ENCODE measurements at places on chromosomes 13 and 19.

GRCh38 chr13:64410276-64411053, 2819.7 kb downstream of the PCDH9 start:
- DNase-seq: no peak

- DNase-seq: no peak
Measured at GRCh38 chr13:67075239-67075638, 154.9 kb downstream of the PCDH9 start.

- DNase-seq: no peak
Measured at GRCh38 chr13:24348797-24349515, 39.6 kb downstream of the C1QTNF9 start.

GRCh38 chr13:88051746-88052482, 380.7 kb downstream of the SLITRK5 start:
- DNase-seq: no peak

GRCh38 chr19:32743447-32743846, 23.9 kb downstream of the TDRD12 start:
- DNase-seq: no peak

DNA sequence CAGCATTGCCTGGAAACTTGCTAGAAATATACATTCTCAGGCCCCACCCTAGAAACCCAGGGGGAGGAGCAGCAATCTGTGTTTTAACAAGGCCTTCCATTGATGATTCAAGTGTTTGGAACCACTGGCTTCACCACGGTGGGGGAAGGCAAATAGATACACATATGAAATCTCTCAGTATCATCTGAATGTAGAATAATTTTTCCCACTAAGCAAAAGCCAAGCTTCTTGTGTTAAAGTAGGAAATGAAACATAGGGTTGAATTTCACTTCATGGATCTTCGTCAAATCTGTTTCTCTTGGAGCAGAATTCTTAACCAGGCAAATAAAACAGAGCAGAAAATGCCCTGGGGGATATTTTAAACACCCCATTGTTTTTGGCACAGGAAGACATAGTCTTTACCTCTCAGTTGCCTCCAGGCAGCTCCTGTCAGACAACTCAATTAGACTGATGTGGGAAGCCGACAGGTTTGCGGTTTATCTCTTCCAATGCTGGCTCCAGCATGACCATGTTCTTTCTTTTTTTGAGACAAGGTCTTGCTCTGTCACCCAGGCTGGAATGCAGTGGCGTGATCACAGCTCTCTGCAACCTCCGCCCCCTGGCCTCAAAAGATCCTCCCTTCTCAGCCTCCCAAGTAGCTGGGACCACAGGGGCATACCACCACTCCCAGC, 213.0 kb downstream of the FOXO1 start:
- DNase-seq: no peak

DNA sequence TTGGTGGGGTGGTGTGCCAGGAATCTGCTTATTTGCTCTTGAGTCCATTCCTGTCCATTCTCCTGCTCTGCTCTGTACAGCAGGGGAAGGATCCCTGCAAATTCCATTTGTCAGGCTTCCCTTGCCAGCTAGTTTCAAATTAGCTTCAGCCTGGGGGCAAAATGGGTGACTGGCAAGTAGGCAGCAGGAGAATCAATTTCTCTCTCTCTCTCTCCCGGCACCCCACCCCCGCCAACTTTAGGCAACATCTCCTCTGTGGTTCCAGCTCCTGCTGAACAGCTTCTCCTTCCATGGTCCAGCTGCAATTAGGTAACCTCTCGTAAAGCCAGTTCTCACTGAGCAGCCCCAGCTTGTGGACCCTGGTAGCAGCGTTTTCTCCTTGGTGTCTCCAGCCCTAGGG, 6.7 kb upstream of the MYCBP2 start:
- DNase-seq: no peak

GRCh38 chr19:42165146-42165545, 32.9 kb upstream of the POU2F2 start:
- DNase-seq: no peak

GRCh38 chr13:114142640-114143490, 10.4 kb upstream of the RASA3 start:
- DNase-seq: no peak

DNA sequence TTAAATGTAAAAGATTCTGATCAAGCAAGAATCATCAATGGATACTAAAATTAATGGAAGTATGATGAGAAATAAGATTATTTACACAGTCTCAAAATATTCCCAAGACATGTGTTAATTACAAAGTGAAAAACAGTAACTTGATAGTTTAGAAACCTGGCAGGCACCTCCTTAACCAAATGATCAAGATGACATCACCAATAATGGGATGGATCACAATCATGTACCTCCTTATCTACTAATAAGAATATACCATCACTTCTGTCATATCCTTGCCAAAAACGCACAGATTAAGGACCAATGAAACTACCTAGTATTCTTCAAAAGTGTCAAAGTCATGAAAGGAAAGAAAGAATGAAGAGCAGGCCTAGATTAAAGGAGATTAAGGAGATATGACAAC, 30.0 kb downstream of the TSC22D1 start:
- no peak for DNase-seq

DNA sequence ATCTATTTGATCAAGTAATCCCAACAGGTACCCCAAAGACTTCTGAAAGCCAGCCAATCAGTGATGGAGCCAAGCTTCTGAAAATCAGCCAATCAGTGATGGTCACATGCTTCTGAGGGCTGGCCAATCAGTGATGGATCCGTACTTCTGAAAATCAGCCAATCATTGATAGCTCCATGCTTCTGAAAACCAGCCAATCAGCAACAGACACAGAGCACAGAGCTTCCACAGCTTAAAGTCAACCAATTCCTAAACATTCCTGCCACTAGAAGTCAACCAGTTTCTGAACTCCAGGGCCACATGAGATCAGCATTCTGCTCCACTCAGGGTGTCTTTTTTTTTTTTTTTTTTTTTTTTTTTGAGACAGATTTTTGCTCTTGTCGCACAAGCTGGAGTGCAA, 8.2 kb upstream of the HSD17B14 start:
- no peak for DNase-seq

GRCh38 chr13:71634182-71634581, 232.8 kb downstream of the DACH1 start:
- no peak for DNase-seq

GRCh38 chr13:79901336-79901735, 420.4 kb downstream of the NDFIP2 start:
- DNase-seq: peak; percentile 27

GRCh38 chr19:49475995-49476880, 2.2 kb downstream of the FLT3LG start:
- no peak for DNase-seq

All from fibroblast of skin of left quadriceps (primary cell).